ENCODE measurements at places on chromosomes 11 and 22.

DNA sequence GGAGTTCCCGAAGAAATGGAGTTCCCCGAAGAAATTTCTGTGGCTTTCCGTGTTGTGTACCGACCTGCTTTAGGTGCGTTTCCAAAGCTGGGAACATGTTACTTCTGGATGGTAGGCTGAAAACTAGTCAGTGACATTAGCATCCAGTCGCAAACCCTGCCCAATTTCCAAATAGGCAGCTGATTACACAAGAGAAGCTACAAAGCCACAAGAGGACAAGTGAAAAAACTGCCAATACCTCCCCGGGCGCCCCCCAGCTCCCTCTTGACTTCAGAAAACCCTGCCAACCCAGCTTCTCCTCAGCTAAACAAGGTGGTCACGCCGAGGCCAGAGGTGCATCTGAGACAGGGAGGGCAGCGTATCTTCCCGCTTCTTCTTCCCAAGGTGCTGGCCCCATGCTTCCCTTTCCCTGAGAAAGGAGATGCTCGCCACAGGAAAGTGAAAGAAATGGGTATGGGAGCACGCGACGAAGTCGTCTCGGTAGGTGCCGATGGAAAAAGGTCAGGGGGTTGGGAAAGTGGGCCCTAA, 551 bp downstream of the AGBL2 start:
- DNase-seq: no peak

DNA sequence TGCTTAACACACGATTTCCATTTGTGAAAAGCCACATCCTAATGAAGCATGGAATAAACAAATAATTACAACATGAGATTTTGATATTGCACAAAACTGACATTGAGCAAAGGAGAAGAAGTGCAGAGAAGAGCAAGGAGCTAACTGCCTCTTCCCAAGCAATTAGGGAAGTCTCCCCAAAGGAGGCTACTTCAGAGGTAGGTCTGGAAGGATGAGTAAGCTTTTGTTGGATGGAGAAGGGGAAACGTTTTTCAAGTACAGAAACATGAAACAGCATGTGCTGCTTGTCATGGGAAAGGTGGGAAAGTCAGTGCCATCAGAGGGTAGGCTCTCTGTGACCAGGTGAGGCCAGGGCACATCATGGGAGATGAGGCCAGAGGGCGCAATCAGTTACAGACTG, 132.2 kb upstream of the SESN3 start:
- DNase-seq: no peak

- no peak for DNase-seq
Observed at GRCh38 chr11:15673408-15673831, 558.7 kb downstream of the INSC start.

DNA sequence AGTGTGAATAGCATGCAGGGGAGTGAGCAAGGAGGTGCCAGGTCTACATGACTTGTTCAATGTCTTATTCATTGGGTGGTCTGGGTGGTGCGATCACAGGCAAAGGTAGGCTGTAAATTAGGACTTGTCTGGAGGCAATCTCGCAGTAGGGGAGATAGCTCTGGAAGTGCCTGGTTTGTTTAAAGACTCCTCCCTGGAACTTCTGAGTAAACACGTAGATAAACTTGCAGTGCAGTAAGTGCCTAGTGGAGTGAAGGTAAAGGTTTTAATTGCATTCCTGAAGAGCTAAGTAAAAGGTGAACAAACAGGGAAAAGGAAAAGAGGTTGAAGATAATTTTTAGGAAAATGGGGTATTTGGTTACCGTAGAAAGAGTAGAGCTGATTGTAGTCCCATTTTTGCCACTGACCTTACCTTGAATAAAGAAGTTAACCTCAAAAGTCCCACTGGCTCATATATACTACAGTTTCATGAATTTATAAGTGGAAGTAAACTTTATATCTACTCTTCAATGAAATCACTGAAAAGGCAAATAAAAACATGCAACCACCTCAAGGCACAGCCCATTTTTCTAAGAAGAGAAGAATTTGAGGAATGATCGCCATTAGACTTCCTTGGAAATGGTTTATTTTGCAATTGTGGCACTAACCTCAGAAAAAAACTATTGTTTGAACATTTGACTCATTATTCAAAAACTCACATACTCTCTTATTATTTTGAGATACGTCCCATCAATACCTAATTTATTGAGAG, 44.3 kb downstream of the AASDHPPT start:
- no peak for DNase-seq

DNA sequence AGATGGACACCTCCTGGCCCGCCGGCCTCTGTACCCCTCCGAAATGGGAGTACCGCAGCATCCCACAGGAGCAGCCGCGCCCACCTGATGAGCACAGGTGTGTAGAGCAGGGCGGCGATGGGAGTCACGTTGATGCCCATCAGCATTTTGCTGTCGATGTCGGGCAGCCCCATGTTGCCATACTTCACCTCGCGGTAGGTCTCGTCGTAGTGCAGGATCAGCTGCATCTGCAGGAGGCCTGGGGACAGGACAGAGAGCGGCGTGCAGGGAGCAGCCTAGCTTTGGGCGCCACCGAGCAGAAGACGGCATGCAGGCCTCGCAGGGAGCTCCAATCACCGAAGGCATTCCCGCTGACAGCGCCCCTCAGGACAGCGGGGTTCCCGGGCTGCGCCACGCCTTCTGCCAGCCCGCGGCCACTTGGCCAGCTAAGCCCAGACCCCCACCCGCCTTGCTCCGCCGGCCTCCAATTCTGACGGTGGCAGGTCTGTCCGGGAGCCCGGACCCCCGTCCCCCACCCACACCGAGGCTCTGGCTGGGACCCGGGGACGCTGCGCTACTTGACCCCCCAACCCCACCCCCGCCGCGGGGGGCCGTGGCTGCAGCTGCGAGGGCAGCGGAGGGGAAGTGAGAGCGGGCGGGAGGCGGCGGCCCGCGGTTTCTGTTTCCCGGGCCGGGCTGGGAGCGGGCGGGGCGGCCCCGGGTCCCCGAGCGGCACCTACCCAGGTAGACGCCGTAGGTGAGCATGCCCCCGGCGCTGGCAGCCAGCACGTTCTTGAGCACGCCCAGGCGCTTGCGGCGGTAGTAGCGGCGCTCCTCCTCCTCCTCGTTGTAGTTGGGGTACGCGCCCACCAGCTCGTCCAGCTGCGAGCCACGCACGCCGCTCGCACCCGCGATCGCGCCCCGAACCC, 705 bp downstream of the UNC93B1 start:
- no peak for DNase-seq

GRCh38 chr11:117510646-117511045, 183.0 kb downstream of the CEP164 start:
- DNase-seq: no peak

DNA sequence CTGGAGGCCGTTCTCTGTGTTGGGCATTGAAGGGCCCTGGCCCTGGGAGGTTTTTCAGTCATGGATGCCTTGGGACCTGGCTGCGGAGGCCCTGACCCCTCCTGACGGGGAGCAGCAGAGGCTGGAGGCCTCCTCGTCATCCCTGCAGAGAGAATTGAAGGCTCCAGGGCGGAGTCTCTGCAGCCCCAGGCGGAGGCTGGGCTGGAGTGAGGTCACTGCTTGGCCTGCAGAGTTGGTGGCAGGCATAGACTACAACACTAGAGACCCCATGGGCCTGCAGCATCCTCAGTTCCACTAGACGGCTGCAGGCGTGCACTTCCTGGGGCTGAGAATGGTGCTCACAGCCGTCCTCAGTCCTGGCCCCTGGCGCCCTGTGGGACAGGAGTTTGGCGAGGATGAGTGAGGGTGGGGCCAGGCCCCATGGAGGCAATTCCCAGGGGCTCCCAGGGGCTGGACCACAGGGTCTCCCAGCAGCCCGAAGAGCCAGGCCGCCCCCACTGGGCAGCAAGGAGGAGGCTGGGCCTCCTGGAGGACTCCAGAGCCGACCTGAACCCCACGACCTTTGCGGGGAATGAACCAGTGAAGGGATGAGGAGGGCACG, 1194.9 kb downstream of the BRD1 start:
- no peak for DNase-seq

GRCh38 chr11:15159085-15159484, 44.4 kb downstream of the INSC start:
- DNase-seq: no peak

- no peak for DNase-seq
Observed at GRCh38 chr11:123742031-123742723, 717 bp upstream of the ZNF202 start.

GRCh38 chr11:95296165-95296564, 65.2 kb upstream of the SESN3 start:
- no peak for DNase-seq

GRCh38 chr11:14393889-14394288, 34.9 kb upstream of the RRAS2 start:
- no peak for DNase-seq

GRCh38 chr11:125175896-125176575, 11.5 kb downstream of the PKNOX2 start:
- no peak for DNase-seq

- no peak for DNase-seq
Observed at GRCh38 chr11:131671734-131672133, 301.3 kb downstream of the NTM start.

GRCh38 chr11:115488945-115489344, 15.3 kb downstream of the CADM1 start:
- DNase-seq: no peak

- no peak for DNase-seq
Observed at GRCh38 chr11:33005175-33005574, 10.5 kb upstream of the DEPDC7 start.

DNA sequence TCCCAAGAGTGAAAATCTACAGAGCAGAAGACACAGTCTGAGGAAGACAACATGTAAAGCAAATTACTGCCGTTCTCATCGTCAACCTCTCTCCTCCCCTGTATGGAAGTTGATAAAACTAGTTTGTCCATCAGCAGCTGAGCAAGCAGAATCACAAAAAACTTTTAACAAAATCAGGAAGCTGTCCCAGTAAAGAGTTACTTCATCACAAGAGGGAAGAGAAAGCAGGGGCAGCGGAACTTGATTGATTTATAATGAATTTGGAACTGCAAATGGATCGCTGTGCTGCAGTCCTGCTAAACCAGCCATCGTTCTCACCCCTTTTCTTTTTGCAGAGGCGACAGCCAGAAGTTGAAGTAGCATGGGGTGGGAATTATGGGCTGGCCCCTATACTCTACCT, 13.7 kb upstream of the UCP3 start:
- no peak for DNase-seq

DNA sequence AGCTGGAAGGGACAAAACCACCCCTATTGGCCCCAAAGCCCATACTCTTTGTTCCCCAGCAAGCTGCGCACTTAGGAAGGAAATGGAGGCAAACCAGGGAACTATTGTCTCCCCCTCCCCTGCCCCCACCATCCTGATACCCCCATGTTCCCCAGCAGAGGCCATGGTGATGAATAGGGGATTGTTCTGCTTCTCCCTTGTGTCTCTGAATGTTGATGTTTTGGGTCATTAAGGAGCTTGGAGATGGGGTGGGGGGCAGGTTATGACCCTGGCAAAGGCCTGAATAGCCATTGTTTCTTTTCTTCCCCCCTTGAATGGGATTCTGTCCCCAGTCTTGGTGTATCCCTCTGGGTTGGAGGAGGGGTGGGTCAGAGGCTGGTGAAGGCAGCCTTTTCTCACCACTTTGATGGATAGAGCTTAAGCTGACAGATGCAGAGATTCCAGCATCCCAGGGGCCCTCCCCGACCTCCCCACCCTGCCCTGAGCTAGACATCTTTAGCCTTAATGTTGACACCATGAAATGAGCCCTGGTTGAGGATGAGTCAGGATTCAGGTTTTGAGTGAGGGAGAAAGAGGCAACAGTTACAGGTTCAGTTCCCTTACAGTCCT, 8.3 kb downstream of the DTX4 start:
- no peak for DNase-seq

- DNase-seq: no peak
Observed at GRCh38 chr22:27129266-27129665, 471.9 kb downstream of the MIAT start.

- no peak for DNase-seq
Observed at GRCh38 chr11:76682684-76683083, 12.1 kb upstream of the LRRC32 start.

DNA sequence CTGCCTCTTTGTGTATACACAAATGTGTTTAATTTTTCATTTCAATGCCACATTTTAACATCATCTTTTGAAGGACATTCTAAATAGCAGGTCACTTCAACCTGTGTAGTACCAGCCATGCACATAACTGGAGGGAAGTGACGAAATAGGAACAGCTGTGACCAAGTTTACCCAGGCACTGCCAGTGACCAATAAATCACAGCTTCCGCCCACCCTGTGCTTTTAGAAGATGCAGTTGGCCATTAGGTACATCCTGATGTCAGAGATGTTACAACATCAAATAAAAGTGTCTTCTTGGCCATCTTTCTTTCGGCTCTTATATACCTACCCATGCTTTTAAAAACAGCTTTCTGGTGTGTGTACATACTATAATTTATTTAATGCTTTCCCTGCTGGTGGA, 7.8 kb downstream of the LDLRAD3 start:
- no peak for DNase-seq

Measured in stimulated activated CD8-positive, alpha-beta memory T cell treated with anti-CD3 and anti-CD28 coated beads, Interleukin-4, amount 100 ng/mL, for 1 hour (primary cell).